ENCODE measurements at places on chromosomes 11 and 22. TPM values are rescaled to one million over a fixed set of nuclear protein-coding genes. Genes with fewer than 3 reads are reported as not detected.

DNA sequence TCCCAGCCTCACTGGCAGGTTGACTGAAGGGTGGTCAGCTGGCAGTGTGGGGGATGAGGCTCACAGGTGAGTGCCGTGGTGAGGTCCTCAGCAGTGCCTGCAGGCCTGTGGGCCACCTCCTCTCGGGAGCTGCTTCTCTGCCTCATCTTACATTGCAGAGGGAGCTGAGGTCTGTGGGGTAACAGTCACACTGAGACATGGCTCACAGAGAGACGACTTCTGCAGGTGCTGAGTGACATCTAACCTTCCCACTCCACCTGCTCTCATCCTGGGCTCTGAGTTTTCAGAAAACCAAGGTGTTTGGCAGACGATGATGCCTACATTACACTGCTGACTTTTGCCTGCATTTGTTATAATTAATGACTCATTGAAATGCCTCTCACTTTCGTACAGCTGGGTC, 8.8 kb upstream of the SLC5A1 start:
- DNase-seq = no peak

GRCh38 chr11:22567759-22568158, 57.9 kb downstream of the FANCF start:
- no peak for DNase-seq

The OR52B2 gene
- total RNA-seq = not detected

The SLC22A12 gene
- total RNA-seq = not detected

All from cardiac muscle cell (in vitro differentiated cells and primary cell).